ENCODE measurements at places on chromosomes 1 and 21.

GRCh38 chr1:3070309-3070643, 1.3 kb downstream of the PRDM16 start:
- DNase-seq, result no peak

DNA sequence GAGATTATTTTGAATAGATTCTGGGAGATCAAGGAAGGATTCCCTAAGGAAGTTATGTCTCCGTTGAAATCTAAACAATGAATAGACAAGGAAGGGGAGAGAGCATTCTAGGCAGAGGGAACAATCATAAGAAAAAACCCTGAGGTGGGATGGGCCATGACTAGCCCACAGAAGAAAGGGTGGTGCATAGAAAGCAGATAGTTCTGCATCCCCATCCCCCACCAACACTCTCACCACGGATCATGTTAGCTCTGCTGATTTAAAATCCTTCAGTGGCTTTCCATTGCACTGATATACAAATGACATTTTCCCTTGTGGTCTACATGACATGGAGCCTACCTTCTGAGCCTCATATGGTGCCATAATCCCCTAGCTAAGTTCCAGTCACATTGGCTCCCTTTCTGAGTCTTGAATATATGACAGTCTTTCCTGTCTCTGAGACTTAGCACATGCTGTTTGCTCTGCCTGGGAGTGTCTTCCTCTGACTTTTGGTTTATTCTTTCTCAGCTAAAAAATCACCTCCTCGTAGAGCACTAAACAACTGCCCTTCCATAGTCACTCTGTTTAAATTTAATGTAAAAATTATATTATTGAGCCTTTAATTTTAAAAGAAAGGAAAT, 15.2 kb downstream of the SCMH1 start:
- no peak for DNase-seq

DNA sequence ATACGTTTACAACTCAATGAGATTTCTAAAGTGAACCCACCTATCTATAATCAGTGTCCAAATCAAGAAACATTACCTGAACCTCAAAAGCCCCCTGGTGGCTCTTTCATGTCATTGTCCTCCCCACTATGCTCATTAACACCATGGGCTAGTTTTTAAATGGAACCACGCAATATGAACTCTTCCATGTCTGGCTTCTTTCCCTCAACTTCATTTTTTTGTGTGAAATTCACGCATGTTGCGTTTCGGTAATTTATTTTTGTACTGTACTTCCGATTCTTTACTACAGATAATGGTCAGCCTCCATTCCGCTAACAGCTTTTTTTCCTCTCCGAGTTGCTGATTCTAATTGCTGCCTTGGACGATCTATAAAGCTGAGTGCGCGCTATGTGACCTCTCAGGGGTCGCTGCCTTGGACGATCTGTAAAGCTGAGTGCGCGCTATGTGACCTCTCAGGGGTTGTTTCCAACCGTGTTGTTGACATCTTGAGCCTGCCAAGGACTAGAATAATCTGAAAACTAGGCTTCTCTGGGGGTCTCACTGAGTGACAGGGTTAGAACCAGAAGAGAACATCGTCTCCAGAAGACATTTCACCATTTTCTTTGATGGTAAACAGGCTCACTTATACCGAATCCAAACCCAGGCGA, 1.1 kb upstream of the CACYBP start:
- DNase-seq, result no peak

DNA sequence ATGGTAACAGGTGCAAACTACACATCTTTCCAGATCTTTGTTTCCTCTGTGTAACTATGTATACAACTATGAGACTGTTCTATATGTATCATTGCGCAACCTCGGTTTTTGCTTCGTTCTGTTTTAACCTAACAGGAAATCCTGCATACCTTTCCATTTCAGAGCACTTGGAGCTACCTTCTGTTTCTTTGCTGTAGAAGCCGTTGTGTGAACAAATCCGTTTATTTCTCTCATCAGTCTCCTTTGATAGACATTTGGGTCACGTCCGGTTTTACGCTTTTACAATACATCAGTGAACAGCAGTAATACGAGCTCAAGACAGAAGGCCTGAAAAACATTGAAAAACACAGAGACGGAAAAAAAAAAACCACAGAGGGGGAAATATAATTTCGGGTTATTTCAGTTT, 10.5 kb downstream of the ATP5IF1 start:
- no peak for DNase-seq

DNA sequence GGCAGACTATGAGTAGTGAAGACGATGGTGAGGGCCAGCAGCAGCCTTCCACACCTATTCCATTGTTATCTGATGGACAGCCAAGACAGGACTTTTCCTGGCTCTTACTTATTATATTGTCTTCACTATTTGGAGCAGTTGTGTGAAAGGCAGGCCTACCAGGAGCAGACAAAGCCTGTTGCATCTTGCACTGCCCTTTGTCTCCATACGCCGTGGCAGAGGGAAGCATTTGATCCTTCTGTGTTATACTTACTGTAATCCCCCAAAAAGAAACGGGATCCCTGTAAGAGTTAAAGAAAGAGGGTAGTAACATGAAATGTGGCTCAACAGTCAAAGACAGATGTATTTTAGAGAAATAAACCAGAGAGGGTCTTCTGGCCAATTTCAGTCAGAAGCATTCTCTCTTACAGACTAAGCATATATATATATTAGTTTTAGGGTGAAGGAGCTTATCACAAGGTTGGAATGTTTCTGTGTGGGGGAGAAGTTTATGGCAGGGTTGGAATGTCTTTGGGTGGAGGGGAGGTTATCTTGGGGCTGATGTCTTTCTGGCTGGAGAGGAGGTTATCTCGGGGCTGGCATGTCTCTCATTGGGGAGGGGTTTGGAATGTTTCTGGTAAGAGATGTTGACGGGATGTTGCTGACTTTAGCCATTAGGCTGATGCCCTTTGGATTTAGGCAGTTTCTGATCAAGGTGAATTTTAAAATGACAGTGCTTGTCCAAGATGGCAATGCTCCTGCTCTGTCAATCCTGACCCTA, 23.4 kb upstream of the HSD3B1 start:
- no peak for DNase-seq

GRCh38 chr1:201591981-201592380, 53.1 kb downstream of the NAV1 start:
- DNase-seq, result no peak

DNA sequence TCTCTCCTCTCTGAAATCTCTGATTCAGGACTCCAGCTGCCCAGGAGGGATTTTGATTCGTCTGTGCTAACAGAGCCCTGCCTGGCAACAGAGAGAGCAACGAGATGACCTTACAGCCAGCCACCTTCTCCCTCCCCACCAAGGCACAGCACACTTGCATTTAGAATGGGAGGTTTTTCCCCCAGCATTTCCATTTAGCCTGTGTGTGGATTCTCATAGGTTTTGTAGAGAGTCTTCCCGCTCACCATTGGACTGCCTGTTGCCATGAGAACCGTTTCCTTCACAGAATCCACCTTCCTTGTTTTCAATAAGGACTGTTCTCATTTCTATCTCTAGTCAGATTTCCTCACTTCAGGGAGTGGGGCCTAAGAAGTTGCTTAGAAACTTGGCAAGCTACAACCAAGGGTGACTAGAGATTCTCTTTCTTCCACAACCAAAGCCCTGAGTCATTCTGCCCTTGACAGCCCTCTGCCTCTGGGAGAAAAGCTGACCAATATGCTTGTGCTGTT, 5.8 kb upstream of the IKBKE start:
- DNase-seq, result no peak

DNA sequence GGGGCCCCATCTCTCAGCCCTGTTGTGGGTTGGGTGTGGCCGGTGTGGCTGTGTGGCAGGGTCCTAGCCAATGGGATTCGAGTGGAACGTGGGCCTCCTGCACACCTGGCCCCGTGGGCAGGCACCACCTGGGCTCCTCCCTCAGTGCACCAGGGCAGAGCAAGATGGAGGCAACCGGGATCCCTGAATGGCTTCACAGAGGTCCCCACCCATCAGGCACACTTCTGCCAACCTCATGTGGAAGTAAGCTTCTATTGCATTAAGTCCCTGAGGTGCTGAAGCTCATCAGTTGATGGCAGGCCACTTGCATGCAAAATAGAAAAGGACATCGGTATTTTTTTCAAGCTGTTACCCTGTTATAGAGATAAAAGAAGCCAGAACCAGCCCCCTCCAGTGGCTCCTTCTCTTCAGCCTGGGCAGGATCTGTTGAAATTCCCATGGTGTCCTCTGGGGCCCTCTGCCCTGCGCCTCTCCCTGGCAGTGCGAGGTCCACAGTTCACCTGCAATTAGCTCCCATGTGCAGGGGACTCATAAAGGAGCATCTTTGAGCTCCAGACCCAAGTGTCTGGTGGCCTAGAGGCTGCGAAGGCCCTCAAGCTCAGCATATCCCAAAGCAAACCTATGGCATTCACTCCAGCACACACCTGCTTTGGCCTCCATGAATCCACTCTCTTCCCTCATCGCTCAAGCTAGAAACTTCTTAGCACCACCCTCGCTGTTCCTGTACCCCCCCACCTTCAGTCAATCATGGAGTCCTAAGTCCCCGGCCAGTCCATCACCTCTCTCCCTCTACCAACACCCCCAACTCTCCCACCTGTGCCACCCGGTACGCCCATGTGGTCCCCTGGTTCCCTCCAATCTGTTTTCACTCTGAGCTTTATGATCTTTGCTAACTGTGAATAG, 2.1 kb upstream of the SLC45A1 start:
- no peak for DNase-seq

DNA sequence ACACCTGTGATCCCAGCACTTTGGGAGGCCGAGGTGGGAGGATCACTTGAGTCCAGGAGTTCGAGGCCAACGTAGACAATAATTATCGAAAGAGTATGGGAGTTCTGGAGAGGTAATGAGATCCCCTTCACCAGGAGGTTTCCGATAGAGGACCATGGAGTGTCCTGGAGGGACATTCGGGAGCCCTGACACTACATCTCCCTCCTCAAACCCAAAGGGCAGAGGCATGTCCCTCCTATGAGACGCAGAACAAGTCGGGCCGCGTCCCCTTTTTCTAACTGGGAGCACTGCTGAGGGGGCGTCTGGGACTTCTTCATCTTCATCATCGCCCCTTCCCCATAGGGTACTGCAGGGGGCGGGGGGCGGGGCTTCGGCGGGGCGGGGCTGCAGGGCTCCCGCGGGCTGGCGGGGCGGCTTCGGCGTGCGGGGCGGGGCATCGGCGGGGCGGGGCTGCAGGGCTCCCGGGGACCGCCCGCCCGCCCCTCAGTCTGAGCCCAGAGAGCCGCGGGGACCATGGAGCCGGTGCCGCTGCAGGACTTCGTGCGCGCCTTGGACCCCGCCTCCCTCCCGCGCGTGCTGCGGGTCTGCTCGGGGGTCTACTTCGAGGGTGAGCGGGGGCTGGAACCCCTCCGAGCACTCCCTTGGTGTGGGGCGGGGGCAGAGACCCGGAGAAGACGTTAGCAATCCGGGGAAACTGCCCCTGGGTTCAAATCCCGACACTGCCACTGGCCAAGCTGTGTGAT, at the start of gene THEMIS2:
THEMIS2 (plus strand) TSS at position 486 of the 743 bp plus-strand sequence; CDS start at position 514, 28 bp downstream.
- peak; percentile 78 for DNase-seq

GRCh38 chr1:98030483-98030882, 109.6 kb upstream of the DPYD start:
- DNase-seq, result no peak

DNA sequence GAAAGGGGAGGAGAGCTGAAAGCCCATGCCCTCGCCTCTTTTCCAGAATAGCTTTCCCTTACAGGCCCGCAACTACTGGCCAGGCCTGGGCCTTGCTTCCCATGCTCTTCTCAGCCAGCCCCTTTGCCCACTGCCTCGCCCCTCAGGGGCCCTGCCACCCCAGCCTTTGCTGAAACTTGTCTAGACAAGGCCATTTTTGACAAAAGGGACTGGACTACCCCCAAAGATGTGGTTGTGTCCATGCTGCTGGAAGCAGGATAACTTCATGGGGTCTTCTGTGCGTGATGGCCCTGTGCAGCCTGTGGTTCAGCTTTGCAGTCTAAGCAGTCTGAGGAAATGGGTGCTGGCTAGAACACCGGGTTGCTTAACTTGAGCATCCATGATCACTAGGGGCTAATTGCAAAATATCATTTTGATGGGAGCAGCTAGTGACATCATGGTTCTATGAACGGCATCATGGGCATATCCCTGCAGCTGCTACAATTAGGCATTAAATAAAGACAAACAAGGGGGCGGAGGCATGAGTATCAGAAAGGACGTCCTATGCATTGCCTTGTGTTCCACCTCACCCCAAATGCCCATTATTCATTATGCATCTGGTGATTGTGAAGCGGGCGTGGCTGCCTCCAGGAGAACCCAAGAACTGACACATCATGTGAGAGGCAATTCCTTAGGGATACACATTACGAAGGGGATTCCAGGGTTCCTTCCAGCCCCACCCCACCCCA, 36.8 kb downstream of the NTPCR start:
- no peak for DNase-seq

- DNase-seq, result peak; percentile 88
Observed at GRCh38 chr1:16078925-16079656, 5.6 kb upstream of the FAM131C start.

DNA sequence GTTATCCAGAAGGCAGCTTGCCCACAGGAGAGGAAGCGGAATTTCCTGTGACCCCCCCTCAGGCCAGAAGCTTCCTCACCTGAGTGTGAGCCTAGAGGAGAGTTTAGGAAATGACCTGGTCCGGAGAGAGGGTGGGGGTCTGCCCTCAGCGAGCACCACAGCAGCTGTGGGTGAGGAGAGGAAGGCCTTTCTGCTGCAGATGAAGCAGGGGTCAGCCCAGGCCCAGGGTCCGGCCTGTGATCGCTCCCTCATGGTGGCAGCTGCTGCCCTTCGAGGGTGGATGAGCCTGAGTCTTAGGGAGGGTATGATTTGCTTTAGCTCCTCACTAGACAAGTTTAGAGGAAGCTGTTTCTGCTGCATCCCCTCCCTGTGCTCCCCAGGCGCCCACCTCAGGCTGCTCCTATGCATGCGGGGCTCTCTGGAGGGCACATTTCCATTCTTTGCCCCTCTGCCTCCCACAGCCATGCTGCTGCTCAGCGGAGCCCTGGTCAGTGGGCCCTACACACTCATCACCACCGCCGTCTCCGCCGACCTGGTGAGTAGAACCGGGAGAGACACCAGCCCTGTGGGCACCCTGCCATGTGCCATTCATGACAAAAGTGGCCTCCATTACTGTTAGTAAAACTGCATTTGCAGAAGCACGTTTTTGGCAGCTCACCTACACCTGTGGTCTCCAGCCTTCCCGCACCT, 53.0 kb downstream of the SLC37A1 start:
- peak; percentile 47 for DNase-seq

GRCh38 chr1:237367758-237368157, 325.8 kb downstream of the RYR2 start:
- no peak for DNase-seq

DNA sequence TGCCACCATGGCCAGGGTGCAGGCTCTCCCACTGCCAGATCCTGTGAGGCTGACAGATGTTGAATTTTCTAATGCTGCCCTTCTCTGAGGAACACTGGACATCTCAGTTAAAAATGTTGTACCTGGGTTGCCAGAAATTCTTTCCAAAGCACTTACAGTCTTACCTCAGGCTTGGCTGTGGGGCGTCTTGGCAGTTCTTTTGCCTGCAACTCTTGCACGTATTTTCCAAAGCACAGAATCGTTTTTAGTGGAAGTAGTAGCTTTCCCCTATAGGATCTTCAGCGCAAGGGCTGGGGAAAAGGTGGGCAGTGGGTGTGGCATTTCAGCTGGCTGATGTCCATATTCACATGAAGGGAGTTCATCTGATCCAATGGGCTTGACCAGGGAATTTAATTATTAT, 53.9 kb downstream of the EDN2 start:
- DNase-seq, result no peak

GRCh38 chr1:30845237-30845903, 63.2 kb downstream of the SDC3 start:
- no peak for DNase-seq

- peak; percentile 79 for DNase-seq
Observed at GRCh38 chr1:2208309-2209239, 14.0 kb upstream of the FAAP20 start.
